ENCODE measurements at places on chromosomes 6 and 20. TPM values are rescaled to one million over a fixed set of nuclear protein-coding genes. Genes with fewer than 3 reads are reported as not detected.

- H3K36me3 ChIP-seq = no peaks in the 10 kb centered on the region
- DNase-seq = no peak
- H3K27ac ChIP-seq = no peak overlapping the region
- peaks cover 14% of the 10 kb centered on the region for H3K4me1 ChIP-seq
- no peaks in the 10 kb centered on the region for H3K27me3 ChIP-seq
These were observed 68.1 kb upstream of the TOP1 start for GRCh38 chr20:40960521-40960956.

DNA sequence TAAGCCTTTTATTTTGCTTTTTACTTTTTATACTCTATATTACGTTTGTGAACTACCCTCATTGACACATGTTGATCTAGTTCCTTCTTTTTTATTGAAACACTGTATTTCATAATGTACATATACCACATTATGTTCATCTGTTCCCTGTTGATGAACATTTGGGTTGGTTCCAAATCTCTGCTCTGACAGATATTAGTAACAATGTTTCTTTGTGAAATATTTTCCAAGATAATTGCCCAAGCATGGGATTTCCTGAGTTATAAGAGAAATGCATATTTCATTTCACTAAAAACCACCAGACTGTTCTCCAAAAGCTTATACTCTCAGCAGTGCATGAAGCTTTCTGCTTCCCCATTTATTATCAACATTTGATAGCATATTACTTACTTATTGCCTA, 44.2 kb upstream of the TNFRSF21 start:
- H3K4me1 ChIP-seq = no peaks in the 10 kb centered on the region
- no peaks in the 10 kb centered on the region for H3K27me3 ChIP-seq
- no peak overlapping the region for H3K4me3 ChIP-seq
- no peak for DNase-seq

GRCh38 chr20:56780266-56780665, 151.2 kb downstream of the TFAP2C start:
- H3K27me3 ChIP-seq = no peaks in the 10 kb centered on the region
- H3K4me1 ChIP-seq = peaks cover 7% of the 10 kb centered on the region
- no peak overlapping the region for H3K4me3 ChIP-seq
- H3K27ac ChIP-seq = no peak overlapping the region
- DNase-seq = no peak
- H3K36me3 ChIP-seq = no peaks in the 10 kb centered on the region

DNA sequence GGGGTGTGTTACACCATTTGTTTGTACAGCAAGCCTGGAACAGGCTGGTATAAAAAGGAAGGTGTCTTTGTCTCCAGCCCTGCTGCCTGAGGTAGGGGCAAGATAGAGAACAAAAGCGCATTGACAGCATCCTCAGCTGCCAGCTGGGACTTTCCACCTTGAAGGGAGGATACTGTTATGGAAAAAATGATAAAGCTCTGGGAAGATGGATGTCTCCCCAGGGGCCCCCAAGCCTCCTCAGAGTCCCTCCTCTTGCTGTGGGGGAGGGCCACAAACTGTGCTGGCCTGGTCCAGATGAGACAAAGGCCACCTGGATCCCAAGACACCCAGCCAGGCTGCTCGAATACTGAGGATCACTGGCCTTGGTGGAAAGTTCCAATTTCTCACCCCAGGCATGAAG, 13.0 kb downstream of the REM1 start:
- DNase-seq = no peak
- no peak overlapping the region for H3K4me3 ChIP-seq
- no peak overlapping the region for H3K27ac ChIP-seq
- no peaks in the 10 kb centered on the region for H3K36me3 ChIP-seq

- H3K36me3 ChIP-seq = no peaks in the 10 kb centered on the region
- no peak for DNase-seq
- no peak overlapping the region for H3K27ac ChIP-seq
- no peaks in the 10 kb centered on the region for H3K27me3 ChIP-seq
- no peak overlapping the region for H3K4me3 ChIP-seq
These were observed 191.0 kb downstream of the WDR27 start for GRCh38 chr6:169510871-169511270.

- H3K4me3 ChIP-seq = no peak overlapping the region
- H3K4me1 ChIP-seq = no peaks in the 10 kb centered on the region
- H3K36me3 ChIP-seq = no peaks in the 10 kb centered on the region
- no peaks in the 10 kb centered on the region for H3K27me3 ChIP-seq
- DNase-seq = peak; percentile 79
These were observed 18.5 kb downstream of the FRMD1 start for GRCh38 chr6:168060521-168060931.

Gene TBX18
- not detected for total RNA-seq

Gene PXMP4
- total RNA-seq = 6.1 TPM

Gene BMP6
- total RNA-seq = 0.37 TPM

Gene RGS19
- total RNA-seq = 11.0 TPM

Gene MEI4
- total RNA-seq = 1.0 TPM
